ENCODE measurements at places on chromosomes 5 and 9.

- no peak for DNase-seq
Measured at GRCh38 chr9:4099976-4100735, 199.7 kb downstream of the GLIS3 start.

DNA sequence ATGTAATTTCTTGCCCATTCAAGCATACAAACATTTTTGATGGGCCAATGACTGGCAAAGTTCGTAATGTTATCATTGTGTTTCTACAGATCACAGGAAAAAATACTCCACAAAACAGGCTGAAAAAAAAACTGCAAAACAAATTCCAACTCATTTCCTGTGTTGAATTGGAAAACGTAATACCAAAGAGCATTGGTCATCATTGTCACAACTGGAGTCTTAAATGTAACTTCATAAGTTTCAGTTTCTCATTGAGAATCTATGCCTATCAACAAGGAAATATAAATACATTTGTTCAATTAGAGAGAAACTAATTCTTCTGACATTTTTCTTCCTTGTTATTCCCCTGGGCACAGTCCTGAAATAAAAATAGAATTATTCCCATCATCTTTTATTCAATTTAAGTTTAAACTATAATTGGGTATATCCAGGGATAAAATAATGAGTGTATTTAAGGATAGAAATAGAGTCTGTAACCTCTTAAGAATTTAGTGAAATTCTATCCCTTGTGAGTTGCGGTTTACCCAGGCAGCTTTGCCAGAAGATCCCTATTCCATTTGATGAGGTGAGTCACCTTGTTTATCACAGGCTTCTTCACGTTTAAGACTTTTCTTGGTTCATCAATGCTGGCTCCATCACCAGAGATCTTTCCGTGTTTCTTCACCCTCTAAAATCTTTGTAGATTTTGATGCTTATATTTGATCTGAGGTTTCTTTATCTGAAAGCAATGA lies 112.7 kb upstream of the ITGA1 start:
- DNase-seq: no peak

DNA sequence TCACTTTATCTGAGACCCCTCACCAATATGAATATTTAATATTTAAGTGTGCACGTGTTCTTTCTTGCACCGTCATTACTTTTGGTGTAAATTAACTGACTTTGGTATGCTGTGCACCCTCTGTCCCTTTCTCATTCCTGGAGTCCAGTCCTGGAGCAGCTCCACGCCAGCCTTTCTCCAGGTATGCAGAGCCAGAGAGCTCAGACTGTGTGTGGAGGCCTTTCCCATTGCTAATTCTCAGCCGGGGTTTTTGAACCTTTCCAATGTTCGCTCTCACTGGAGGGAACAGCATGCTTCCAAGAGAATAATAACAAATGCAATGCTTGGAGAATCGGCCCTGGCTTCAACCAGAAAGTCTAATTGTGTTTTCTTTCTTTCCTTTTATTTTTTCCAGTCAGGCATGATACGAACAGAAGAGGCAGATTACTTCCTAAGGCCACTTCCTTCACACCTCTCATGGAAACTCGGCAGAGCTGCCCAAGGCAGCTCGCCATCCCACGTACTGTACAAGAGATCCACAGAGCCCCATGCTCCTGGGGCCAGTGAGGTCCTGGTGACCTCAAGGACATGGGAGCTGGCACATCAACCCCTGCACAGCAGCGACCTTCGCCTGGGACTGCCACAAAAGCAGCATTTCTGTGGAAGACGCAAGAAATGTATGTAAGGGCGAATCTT lies 41.7 kb downstream of the ADAMTS16 start:
- DNase-seq: no peak

DNA sequence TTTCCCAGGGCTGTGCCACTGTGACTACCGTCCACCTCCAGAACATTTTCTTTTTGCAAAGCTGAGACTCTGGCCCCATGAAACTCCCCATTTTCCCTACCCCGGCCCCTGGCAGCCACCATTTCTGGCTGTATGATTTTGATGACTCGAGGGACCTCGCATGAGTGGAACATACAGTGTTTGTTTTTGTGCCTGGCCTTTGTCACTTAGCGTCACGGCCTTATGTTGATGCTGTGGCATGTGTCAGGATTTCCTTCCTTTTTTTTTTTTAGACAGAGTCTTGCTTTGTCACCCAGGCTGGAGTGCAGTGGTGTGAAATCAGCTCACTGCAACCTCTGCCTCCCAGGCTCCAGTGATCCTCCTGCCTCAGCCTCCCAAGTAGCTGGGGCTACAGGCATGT lies 42.7 kb downstream of the ASS1 start:
- DNase-seq: no peak

DNA sequence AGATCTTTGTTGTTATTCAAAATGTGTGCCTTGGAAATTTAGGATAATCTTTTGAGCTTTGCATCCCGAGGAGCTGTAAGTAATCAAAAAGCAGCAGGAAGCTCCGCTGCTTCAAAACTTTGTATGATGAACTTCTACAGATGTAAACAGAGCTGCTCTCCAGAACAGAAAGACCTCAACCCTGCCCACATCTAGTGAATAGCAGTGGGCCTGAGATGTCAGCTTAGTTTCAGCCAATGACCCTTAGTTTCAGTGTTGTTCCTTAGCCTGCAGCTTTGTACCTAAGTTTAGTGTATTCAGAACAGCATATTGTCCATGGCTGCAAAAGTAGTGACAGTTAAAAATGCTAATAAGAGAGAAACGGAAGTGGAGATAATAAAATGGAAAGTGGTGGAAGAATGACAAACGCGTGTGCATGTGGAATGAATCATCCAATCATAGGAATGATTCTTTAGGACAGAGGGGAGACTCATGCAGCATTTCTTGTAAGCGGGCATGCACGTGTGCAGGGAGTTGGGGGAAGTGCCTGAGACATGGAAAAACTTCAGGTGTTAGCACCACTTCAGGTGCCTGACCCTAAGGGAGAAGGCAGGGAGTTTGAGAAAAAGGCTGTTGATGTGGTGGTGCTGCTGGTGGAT lies 24.9 kb downstream of the SNX24 start:
- DNase-seq: no peak

DNA sequence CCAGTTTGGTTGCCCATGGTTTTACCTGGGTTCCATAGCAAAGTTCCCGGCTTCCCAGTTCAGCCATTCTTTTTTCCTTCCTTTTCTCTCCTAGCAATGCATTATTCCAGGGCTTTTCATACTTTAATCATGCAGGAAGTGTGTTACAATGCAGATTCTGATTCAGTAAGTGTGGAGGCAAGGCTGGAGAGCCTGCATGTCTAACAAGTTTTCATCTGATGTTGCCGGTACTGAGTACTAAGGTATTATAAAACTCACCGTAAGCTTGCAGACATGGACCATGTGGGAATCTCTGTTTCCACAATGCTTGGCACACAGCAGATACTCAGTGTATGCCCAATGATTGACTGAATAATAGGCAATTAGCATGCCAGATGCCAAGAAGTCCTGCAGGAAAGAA lies 102.9 kb upstream of the SHB start:
- no peak for DNase-seq

DNA sequence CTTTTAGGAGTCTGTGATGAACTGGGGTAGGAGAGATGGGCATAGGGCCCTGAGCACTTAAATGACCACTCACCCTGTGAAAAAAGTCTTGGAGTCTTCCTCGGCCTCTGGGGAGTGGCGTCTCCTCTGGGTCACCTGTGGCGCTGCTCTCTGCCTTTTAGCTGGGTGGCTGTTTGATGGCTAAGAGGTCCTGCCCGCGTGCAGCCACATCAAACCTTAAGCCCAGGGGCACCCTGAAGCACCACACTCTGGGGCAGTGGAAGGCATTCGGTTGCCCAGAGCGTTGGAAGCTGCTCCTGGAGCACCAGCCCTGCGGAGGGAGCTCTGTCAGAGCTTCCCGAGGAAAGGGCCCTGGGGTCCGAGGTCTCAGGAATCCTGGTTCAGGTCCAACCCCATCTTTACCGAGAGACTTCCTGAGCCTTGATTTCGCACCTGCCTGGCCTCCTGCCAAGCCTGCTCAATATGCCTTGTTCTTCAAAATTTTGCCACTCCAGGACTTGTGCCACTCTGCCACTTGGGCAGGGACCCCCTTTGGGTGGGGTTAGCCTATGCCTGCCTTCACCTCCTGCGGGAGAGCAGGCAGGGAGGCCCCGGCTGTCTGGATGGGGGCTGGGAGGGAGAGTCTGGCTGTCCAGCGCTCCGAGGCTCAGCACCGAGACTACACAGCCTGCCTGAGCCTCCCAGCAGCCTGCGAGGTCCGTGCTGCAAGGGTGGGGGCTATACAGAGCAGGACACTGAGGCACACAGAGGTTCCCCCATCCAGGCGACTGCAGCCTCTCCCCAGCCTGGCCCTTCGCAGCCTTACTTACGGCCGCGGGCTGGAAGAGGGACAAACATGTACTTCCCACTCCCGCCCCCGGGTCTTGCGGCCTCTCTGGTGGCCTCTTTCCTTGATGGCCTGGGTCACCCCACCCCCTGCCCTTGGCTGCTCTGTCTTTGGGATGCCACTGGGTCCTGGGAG lies 63.4 kb upstream of the RNU6ATAC start:
- DNase-seq: no peak

DNA sequence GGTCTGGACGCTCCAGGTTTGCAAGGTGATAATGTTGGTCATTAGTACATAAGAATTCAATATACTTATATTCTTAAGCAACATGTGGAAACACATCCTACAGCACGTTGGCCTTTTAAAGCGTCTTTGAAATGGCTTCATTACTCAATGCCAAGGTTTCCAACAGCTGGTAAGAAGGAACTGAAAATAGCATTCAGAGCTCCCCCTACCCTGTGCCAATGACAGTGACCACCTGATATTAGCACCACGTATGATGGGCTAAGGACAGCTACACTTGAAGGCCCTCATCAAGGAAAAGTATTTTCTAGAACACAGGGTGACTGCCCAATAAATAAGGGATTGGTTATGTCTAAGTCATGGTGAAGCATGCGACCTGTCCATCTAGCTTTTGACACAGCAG lies 9.9 kb downstream of the ZNF622 start:
- DNase-seq: no peak

DNA sequence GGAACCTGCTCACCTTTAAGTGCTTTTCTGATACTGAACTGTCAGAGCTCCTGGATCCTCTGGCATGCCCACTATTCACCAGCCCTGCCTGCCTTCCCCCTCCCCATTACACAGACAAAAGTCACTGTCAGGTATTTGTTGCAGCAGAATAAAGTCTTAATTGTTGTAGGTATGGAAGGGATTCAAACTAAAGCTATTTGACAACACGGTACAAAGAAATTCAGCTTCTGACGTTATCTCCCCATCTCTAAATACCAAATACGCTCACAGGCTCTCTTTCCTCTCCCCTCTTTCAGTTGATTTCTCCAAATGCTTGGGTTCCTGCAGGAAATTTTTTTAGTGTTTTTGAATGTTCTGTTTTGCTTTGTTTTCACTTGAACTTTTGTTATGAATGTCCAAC lies 9.3 kb upstream of the TGFBR1 start:
- DNase-seq: no peak

DNA sequence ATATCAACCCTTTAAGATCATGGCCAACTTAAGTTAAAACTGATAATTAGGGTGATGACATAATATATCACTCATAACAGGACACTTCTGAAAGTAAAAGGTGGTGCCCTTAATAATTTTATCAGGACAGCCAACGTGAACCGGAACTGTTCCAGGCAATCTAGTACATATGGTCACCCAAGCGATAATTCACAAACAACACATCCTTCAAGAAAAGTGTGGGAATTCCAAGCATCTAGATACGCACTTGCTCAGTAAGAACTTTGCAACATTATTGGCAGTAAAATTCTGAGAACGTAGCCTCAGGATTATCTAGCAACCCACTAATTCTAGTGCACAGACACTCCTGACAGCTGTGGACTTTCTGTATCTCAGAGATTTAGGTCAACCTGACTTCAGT lies 85.7 kb downstream of the ALDH7A1 start:
- DNase-seq: no peak

- DNase-seq: no peak
Measured at GRCh38 chr5:35185518-35185917, 44.8 kb downstream of the PRLR start.

- no peak for DNase-seq
Measured at GRCh38 chr5:76283670-76284069, 119.4 kb upstream of the IQGAP2 start.

GRCh38 chr9:121838746-121839669 lies 187.6 kb downstream of the DAB2IP start:
- no peak for DNase-seq

- no peak for DNase-seq
Measured at GRCh38 chr5:52788505-52788821, 747 bp downstream of the ITGA1 start.

DNA sequence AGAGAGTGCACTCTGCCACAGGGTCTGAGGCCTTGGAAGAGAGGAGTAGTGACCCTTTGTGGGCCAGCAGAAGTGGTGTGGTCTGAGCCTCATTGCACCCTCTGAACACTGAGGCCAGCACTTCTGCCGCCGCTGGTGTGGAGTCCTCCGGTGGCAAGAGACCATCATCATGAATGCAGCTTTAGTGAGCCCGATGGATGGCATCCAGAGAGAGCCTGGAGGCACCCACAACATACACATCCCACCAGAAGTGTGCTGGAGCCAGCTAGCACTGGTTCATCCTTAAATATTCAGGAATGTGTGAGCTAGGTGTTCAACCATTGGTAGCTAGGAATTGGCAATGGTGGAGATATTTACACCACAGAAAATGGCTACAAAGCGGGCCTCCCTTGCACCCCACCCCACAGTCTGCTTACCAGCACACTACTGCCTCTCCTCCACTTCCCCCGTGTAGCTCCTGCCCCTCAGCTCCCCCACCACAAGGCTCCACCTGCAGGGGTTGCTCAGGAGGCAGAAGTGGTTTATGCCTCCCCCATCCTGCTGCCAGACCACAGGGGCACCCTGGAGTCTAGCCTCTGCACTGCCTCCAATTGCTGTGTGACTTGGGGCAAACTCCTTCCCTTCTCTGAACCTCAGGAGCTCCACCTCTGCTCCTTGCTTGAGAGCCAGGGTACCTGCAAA lies 16.4 kb downstream of the SLC6A7 start:
- no peak for DNase-seq

DNA sequence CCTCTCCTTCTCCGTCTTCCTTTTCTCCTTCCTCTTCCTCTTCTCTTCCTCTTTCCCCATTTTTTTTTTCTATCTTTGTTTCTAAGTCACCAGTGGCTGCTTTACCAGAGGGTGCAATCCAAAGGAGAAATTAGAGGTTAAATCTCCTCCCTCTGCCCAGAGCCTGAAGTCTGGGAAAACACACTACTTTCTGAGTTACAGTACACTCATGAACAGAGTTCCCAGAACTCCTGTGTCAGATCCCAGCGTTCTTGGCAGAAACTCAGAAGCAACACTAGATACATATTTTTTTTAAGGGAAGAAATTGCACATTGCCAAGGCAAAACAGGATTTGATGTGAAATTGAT lies 189.0 kb downstream of the SNCAIP start:
- DNase-seq: no peak
